ENCODE measurements at places on chromosomes 3 and 15.

- DNase-seq: no peak
Observed at GRCh38 chr15:73957276-73957675, 31.0 kb downstream of the LOXL1 start.

DNA sequence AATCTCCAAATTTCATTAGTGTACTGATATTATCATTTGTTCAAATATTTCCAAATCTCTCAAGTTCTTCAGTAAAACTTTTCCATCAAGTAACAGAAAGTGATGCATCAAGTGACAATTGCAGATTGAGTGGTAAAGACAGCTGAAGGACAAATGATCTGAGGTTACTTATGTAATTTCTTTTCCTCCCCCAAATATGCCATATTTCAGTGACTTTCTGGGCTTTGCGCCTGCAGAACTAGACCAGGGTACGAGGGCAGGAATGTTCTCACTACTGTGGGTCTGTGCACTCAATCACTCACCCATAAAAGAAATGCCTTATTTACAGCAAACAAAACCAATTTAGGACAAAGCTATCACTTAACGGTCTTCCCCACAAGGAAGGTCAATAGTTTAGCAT, 4.7 kb downstream of the SUCLG2 start:
- no peak for DNase-seq

- no peak for DNase-seq
Observed at GRCh38 chr3:132788301-132788671, 66.1 kb upstream of the NPHP3 start.

- no peak for DNase-seq
Observed at GRCh38 chr3:29331035-29331434, 50.2 kb downstream of the RBMS3 start.

- DNase-seq: no peak
Observed at GRCh38 chr3:47991341-47991740, 24.9 kb downstream of the MAP4 start.

- no peak for DNase-seq
Observed at GRCh38 chr15:100448481-100448880, 80.3 kb downstream of the CERS3 start.

- no peak for DNase-seq
Observed at GRCh38 chr3:177085794-177086193, 111.5 kb downstream of the TBL1XR1 start.

GRCh38 chr15:41913256-41913655, 19.4 kb upstream of the SPTBN5 start:
- DNase-seq: no peak

DNA sequence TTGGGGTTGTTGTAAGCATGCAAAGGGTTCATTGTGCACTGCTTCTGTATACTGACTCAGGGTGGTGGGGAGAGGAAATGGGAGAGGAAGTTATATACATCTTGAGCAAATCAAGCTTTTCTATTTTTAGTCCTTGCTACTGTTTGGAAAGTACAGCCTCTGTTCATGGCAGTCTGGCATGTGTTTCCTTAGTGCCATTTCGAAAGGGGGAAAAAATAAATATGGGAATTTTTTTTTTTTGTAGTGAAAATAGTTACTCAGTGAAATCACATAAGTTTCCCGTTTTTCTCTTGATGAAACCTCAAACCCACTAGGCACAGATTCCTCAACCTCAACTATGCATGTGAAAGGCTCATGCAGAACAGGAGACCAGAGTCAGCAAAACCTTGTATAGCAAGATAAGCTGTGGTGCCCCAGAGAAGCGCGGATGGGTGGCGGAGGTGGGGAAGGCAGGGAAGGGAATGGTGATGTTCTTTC, 353.3 kb downstream of the LPP start:
- no peak for DNase-seq

GRCh38 chr3:179801263-179801662, 148.4 kb downstream of the USP13 start:
- DNase-seq: no peak

DNA sequence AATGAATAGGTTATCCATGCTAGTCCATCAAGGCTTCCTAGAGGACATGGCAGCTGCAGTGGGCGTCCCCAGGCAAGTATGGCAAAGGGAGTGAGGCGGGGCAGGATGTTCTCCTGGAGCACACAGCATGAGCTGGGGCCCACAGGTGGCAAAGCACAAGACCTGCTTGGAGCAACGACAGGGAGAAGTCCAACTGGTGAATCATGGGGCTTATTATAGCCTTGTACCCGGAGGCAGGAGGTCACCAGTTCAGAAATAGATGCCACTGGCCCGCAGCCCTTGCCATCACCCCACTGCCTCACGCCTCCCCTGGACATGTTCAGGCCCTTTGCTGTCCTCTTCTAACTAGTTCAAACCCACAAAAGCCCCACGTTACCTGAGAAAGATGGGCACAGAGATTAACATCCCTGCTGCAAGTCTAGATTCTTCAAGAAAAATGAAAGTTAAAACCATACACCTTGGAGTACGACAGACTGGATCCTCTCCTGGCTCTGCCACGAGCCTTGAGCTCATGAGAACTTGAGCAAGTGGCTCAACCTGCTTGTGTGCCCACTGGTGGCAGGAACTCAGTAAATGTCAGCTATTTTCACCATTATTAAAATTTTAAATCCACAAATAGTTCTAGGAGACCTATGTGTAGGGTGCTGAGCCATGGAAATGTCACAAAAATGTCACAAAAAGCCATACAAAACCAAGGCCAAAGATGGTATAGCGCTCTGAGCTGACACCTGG, 1.8 kb upstream of the SRGAP3 start:
- no peak for DNase-seq

DNA sequence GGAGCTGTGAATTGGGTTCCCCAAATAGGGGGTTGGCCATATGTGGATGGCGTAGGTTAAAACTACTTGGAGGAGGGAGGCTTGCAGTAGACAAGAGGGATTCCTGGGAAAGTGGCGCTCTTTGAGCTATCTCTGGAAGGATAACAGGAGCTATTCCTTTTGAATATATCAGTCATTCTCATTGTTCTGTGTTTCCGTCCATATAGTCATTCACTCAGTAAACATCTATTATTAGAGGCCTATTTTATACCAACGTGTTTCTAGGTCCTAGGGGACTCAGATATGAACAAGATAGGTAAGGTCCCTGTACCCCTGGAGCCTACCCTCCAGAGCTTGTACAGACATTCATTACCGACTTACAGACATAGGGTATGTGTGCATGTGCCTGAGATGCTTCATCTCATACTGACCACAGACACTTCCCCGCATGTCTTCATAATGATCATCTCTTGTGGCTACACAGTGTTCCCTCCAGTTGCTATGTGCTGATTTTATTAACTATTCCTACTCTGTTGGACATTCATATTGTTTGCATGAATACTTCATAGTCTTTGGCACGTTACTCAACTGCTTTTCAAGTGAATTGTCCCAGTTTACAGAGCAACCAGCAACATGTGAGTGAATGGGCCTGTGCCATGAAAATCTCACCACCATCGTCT, 55.8 kb upstream of the VILL start:
- no peak for DNase-seq

Data from kidney (tissue), 22 donors.